ENCODE measurements at places on chromosomes 1 and 21. TPM values are rescaled to one million over a fixed set of nuclear protein-coding genes. Genes with fewer than 3 reads are reported as not detected.

DNA sequence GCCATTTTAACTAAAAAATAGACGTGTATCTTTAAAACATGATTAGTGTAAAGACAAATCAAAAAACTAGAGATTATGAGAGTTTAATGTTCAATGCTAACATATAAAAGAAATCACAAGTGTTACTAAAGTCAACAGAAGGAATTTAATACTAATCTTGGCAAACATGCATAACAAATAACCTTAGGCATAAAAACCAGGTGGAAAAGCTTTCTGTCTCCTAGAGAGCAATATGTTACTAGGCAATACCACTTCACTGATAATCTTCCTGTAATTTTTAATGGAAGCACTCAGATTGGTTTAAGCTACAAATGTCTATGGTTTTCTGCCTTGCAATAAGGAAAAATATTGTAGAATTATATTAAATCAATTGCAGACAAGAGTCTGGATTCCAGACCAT, 121.9 kb downstream of the NME7 start:
- no peaks in the 10 kb centered on the region for H3K27me3 ChIP-seq
- DNase-seq: no peak
- no peaks in the 10 kb centered on the region for H3K4me1 ChIP-seq
- no peak overlapping the region for H3K4me3 ChIP-seq
- H3K36me3 ChIP-seq: no peaks in the 10 kb centered on the region
- H3K27ac ChIP-seq: no peak overlapping the region

DNA sequence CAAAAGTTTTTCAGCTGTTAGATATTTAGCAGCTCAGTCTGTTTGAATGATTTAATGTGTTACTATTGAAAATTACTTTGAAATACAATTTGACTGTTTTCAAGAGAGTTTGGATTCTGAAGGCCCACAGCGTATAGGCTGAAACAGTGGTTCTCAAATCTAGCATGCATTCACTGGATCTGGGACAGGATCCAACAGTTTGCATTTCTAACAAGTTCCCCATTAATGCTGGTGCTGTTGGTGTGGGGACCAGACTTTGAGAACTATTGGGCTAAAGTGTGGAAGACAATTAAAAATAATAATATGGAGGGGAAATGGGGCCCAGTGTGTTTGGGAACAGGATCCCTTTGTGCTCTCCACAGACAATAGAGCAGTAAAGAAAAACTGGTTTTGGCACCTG, 31.9 kb downstream of the ITSN1 start:
- H3K4me3 ChIP-seq: no peak overlapping the region
- no peaks in the 10 kb centered on the region for H3K36me3 ChIP-seq
- H3K4me1 ChIP-seq: no peaks in the 10 kb centered on the region

GRCh38 chr21:28872218-28872617, 120.5 kb downstream of the LTN1 start:
- DNase-seq: no peak
- no peaks in the 10 kb centered on the region for H3K4me1 ChIP-seq
- no peak overlapping the region for H3K27ac ChIP-seq
- no peak overlapping the region for H3K4me3 ChIP-seq
- H3K36me3 ChIP-seq: no peaks in the 10 kb centered on the region

DNA sequence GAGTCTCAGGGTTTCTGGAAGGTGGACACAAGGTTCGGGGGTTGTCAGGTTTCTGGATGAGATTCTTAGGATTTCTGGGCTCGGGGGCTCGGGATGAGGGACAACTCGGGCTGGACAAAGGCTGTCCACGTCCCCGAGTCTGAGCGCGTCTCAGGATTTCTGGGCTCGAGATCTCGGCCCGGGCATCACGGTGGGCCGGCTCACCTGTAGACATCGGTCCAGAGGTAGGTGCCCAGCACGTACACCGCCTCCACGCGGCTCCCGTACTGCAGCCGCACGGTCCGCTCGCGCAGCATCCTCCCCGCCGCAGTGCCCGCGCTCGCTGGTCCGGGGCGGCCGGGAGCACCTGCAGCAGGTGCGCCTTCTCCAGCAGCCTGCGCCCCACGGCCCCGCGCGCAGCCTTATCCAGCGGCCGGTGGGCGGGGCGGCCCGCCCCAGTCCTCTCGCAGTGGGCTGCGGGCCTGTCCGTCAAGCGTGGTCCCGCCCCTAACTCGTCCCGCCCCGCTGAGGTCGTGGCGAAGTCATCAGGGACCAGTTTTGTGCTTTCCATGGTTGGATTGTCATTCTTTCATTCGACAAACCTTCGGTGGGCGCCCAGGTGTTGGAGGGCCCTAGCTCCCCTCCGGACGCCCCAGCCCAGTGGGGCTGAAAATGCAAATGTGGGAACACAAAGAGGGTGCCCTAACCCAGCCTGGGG, at the start of gene PADI2:
Gene PADI2, minus strand, starts transcription at position 376 of the 697 bp plus-strand sequence. Its CDS starts 80 bp downstream, at position 296.
- peaks cover 33% of the 10 kb centered on the region for H3K4me1 ChIP-seq
- H3K36me3 ChIP-seq: no peaks in the 10 kb centered on the region
- peak; percentile 83 for DNase-seq
- no peaks in the 10 kb centered on the region for H3K27me3 ChIP-seq

DNA sequence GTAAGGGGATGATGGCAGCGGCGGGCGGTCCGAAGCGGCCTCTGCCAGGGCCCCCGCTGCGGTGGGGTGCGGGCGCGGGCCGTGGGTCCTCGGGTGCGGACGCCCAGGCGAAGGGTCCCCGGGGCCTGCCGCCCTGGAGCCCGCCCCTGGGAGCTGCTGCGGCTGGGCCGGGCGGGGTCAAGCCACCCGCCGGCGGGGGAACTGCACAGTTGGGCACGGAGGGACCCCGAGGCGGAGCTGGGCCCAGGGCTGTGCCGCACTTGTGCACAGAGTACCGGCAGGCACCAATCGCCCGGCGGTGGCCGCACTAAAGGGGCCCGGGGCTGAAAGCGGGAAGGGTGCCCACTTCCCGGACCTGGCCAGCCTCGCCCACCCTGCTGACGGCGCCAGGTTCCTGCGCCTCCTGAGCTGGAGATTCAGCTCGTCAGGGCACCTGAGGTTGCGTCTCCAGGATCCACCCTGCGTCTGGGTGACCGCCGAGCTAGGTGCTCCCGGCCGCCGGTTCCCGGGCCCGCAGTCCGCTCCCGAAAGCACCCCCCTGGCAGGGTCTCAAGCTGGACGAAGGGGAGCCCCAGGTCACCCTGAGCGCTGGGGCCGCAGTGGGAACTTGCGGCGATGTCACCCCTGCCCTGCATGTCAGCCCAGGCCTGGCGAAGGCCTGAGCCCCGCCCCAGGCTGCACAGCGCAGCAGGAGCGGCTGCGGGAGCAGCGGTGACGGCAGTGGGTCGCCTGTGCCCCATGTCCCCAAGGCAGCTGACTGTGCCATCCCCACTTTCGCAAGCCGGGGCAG, 56.7 kb upstream of the ETV3 start:
- H3K36me3 ChIP-seq: no peaks in the 10 kb centered on the region
- no peaks in the 10 kb centered on the region for H3K4me1 ChIP-seq
- H3K4me3 ChIP-seq: no peak overlapping the region
- H3K27ac ChIP-seq: no peak overlapping the region

DNA sequence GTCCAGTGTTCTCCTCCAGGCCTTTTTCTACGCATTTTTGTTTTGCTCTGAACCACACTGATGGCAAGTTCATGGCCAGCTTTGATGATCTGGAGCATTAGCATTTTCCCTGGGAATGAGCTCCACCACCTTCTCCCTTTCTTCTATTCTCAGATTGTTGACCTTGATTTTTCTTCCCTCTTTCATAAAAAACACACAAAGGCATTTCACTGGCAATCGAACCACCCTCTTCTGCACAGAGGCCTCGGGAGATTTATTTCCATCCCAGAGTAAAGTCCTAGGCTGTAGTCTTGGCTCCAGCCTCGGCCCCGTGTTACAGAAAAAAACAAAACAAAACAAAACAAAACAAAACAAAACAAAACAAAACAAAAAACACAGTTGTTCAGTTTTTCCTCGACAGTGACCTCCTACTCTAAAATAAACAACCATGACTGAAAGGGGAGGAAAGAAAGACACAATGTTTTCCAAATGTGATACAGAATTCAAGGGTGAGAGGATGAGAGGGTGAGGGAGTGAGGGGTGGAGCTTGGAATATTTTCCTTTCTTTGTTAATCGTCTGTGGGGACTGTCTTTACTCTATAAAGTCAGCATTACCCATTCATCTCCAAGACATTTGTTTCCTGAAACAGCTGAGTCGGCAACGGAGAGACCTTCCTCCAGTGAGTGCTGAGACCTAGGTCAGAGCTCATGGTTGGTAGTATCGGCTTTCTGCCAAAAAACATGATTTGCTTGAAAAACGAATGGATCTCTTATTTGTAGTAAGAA, 29.8 kb upstream of the RNF186 start:
- H3K4me1 ChIP-seq: no peaks in the 10 kb centered on the region
- H3K36me3 ChIP-seq: no peaks in the 10 kb centered on the region
- no peak overlapping the region for H3K27ac ChIP-seq
- DNase-seq: no peak
- no peak overlapping the region for H3K4me3 ChIP-seq

DNA sequence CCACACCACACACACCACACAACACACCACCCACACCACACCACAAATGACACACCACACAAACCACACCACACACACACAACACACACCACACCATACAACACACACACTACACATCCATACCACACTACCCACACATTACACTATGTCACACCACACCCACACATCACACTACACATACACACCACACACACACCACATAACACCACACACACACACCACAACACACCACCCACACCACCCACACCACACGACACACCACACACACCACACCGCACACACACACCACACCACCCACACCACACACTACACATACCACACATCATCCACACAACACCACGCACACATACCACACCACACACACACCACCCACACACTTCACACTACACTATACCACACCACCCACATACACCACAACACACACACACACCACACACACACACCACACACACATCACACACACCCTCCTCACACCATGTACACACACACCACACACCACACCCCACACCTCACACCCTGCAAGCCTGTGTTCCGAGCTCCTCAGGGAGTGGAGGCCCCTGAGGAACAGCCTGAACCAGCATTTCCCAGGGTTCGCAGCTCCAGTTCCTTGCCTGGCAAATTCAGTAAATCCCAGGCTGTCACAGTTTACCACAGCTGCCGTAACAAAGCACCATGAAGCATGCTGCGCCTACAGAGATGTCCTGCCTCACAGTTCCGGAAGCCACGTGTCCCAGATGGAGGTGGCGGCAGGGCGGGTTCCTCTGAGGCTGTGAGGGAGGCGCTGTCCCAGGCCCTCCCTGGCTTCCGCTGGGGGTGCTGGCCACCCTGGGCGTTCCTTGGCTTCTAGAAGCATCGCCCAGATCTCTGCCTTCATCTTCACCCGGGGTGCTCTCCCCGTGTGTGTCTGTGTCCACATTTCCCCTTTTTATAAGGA, 69.8 kb upstream of the ATP5PO start:
- H3K27me3 ChIP-seq: no peaks in the 10 kb centered on the region
- H3K27ac ChIP-seq: no peak overlapping the region
- no peak overlapping the region for H3K4me3 ChIP-seq
- no peaks in the 10 kb centered on the region for H3K36me3 ChIP-seq
- DNase-seq: no peak

DNA sequence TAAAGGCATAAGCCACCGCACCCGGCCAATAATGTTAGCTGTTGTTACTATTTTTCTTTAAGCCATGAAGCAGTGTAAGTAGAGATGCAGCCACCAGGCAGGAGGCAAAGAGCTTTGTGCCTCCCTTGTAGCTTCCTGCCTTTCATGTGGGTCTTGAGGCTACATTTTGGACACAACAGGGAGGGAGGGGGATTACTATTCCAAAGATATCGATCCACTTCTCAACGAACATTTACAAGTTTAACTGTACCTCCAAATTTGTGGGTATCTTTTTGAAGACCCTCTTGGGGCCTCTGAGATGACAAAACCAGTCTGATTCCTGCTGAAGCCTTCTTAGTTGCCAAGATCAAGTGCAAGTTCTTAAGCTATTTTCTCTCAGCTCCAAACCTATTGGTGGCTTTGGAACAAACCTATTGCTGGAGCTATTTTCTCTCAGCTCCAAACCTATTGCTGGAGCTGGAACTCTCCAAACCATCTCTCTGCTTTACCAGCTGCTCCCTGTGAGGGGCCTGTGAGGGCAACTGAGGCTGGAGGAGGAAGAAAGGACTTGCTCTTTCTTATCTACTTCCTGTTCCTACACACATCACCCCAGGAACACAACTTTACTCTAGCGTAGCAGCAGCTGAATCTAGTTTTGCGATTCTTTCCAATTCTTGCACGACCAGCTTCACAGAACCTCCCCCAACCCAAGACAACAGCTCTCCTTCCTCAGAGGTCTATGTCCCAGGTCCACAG, 16.1 kb upstream of the RCAN3 start:
- no peak overlapping the region for H3K4me3 ChIP-seq
- no peak for DNase-seq
- H3K4me1 ChIP-seq: no peaks in the 10 kb centered on the region
- H3K36me3 ChIP-seq: no peaks in the 10 kb centered on the region

- no peak for DNase-seq
- no peak overlapping the region for H3K4me3 ChIP-seq
- H3K27me3 ChIP-seq: no peaks in the 10 kb centered on the region
- H3K36me3 ChIP-seq: no peaks in the 10 kb centered on the region
Observed at GRCh38 chr1:204306076-204306475, 53.7 kb downstream of the PLEKHA6 start.

GRCh38 chr1:8902765-8903164, 24.3 kb upstream of the ENO1 start:
- no peaks in the 10 kb centered on the region for H3K36me3 ChIP-seq
- H3K27ac ChIP-seq: no peak overlapping the region
- H3K27me3 ChIP-seq: no peaks in the 10 kb centered on the region
- no peak for DNase-seq

GRCh38 chr21:44337941-44338895, 972 bp downstream of the CFAP410 start:
- no peaks in the 10 kb centered on the region for H3K27me3 ChIP-seq
- DNase-seq: peak; percentile 50
- H3K36me3 ChIP-seq: no peaks in the 10 kb centered on the region
- H3K4me1 ChIP-seq: peaks cover 24% of the 10 kb centered on the region
- no peak overlapping the region for H3K27ac ChIP-seq
- peak overlapping the region; percentile 53 for H3K4me3 ChIP-seq

- H3K27ac ChIP-seq: peak overlapping the region; percentile 89
- DNase-seq: no peak
- peaks cover 43% of the 10 kb centered on the region for H3K4me1 ChIP-seq
- H3K36me3 ChIP-seq: peaks cover 35% of the 10 kb centered on the region
Observed at GRCh38 chr1:36284061-36284460, 22.1 kb upstream of the SH3D21 start.

GRCh38 chr1:31583082-31583994, 7.0 kb downstream of the TINAGL1 start:
- H3K27me3 ChIP-seq: no peaks in the 10 kb centered on the region
- no peak for DNase-seq
- no peaks in the 10 kb centered on the region for H3K4me1 ChIP-seq
- H3K36me3 ChIP-seq: no peaks in the 10 kb centered on the region
- H3K27ac ChIP-seq: no peak overlapping the region

GRCh38 chr1:246128494-246129069, 378.5 kb downstream of the SMYD3 start:
- H3K27me3 ChIP-seq: no peaks in the 10 kb centered on the region
- no peak for DNase-seq
- no peak overlapping the region for H3K4me3 ChIP-seq
- H3K36me3 ChIP-seq: no peaks in the 10 kb centered on the region
- no peaks in the 10 kb centered on the region for H3K4me1 ChIP-seq

GRCh38 chr1:190176776-190177175, 300.9 kb downstream of the BRINP3 start:
- H3K4me1 ChIP-seq: no peaks in the 10 kb centered on the region
- no peak for DNase-seq
- no peaks in the 10 kb centered on the region for H3K27me3 ChIP-seq

- H3K4me1 ChIP-seq: no peaks in the 10 kb centered on the region
- no peak overlapping the region for H3K27ac ChIP-seq
Observed at GRCh38 chr1:243950166-243950565, 100.1 kb upstream of the AKT3 start.

Gene KRTAP13-2
- total RNA-seq: not detected

Gene CADM3
- not detected for total RNA-seq

Gene NFIA
- total RNA-seq: 15.8 TPM

Gene AMY1B
- not detected for total RNA-seq

Gene DNAI4
- 0.97 TPM for total RNA-seq

Gene FAM131C
- total RNA-seq: not detected
